IMR-90 (cell line): ENCODE measurements at places on chromosomes 4 and X. TPM values are rescaled to one million over a fixed set of nuclear protein-coding genes. Genes with fewer than 3 reads are reported as not detected.

GRCh38 chr4:26257850-26258249 lies 63.0 kb upstream of the RBPJ start:
- DNase-seq, result no peak

GRCh38 chrX:134711135-134711921 lies 53.1 kb upstream of the PLAC1 start:
- no peak for DNase-seq

GRCh38 chrX:106959901-106960300 lies 39.7 kb downstream of the CLDN2 start:
- DNase-seq, result peak; percentile 33

- DNase-seq, result no peak
These were observed 146.6 kb upstream of the CPEB2 start for GRCh38 chr4:14855719-14856061.

- DNase-seq, result no peak
These were observed 31.6 kb downstream of the MAOB start for GRCh38 chrX:43850629-43851028.

DNA sequence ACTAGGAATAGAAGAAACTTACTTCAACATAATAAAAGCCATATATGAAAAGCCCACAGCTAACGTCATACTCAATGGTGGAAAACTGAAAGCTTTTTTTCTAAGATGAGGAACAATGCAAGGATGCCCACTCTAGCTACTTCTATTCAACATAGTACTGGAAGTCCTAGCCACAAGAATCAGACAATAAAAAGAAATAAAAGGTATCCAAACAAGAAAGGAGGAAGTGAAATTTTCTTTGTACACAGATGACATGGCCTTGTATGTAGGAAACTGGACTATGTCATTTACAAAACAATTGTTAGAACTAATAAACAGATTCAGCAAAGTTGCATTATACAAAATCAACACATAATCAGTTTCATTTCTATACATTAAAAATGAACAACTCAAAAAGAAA lies 25.5 kb upstream of the NXT2 start:
- no peak for DNase-seq

DNA sequence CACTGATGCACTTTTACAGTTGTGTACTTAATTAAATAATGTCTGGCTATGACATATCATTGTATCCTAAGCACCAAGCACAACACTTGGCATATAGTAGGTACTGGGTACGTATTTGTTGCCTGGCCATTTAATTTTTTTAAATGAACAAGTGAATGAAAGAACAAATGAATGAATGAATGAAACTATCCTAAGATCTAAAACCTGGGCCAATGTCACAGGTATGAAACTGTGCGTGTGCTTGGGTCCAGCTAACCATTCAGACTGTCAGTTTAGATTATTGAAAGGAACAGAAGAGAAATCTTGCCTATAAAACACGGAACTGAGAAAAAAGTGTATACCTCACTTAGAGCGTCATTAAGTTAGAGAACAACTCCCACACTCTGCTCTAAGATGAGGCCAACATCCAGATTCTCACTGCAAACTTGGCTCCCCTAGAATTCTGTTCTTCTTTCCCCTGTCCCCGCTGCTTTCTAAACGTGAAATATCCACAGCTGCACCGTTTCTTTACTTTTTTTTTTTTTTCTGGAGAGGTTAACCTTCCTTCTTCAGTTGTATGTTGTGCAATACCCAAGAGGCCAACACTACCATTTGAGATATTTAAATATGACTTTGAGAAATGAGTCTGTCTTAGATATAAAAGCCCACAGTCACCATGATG lies 17.3 kb upstream of the SEL1L3 start:
- DNase-seq, result peak; percentile 24

The ARAP2 gene
- 0.13 and 0.32 TPM in 2 replicates for polyA plus RNA-seq

The LRAT gene
- polyA plus RNA-seq, result 0.03 TPM in 1 of 2 replicates, not detected in the other
